CD4-positive, alpha-beta T cell treated with Interferon alpha-2 for 1 hour (primary cell): ENCODE measurements at places on chromosomes 2 and 18.

DNA sequence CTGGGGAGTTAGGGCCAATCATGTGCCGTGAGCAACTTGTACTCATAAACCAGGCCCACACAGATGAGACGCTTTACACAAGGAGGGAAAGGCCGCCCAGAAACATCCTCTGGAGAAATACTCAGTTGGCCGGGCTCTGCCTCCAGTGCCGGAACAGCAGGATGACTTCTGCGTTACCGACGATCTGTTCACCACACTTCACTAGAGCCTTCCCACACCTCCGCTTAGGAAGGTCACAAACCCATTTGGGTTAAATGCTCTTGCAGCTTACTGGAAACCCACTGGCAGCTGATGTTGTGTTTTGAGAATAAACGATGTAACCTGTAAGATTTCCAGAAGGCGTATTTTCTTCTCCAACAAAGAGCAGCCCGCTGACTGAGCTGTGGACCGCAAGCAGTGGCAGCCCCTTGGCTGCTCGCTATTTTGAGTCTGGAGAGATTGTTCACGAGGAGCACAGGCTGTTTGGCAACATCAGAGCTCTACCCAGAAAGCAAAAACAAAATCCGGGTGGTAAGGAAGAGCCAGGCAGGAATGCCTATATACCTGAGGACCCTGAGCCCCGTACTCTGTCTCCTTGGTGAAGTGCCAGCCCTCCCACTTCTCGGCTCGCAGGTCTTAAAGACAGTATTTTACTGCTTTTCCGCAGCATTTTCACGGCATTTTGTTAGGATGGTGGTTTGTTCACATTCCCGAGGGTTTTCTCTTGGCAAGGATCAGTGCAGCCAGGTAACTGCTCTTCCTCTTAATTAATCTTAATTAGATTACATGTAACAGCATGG is 44.0 kb downstream of the COLEC12 start:
- no peak for DNase-seq

DNA sequence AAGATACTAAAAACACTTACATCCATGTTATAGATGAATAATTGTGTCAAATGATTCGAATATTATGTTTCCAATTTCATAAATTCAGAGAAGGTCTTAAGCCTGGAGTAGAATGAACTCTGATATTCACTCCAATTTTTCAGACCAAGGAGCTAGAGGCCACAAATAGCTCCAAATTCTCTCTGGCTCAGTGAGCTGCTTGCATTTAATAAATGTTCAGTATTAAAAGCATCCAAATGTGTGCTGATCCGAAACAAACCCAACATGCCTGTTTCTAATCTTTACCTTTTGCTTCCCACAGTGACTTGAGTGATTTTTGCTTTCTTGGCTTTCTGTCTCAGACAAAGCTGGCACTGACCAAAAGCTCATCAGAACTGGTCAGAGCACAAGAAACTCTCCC is 291.4 kb downstream of the CCDC85A start:
- no peak for DNase-seq

DNA sequence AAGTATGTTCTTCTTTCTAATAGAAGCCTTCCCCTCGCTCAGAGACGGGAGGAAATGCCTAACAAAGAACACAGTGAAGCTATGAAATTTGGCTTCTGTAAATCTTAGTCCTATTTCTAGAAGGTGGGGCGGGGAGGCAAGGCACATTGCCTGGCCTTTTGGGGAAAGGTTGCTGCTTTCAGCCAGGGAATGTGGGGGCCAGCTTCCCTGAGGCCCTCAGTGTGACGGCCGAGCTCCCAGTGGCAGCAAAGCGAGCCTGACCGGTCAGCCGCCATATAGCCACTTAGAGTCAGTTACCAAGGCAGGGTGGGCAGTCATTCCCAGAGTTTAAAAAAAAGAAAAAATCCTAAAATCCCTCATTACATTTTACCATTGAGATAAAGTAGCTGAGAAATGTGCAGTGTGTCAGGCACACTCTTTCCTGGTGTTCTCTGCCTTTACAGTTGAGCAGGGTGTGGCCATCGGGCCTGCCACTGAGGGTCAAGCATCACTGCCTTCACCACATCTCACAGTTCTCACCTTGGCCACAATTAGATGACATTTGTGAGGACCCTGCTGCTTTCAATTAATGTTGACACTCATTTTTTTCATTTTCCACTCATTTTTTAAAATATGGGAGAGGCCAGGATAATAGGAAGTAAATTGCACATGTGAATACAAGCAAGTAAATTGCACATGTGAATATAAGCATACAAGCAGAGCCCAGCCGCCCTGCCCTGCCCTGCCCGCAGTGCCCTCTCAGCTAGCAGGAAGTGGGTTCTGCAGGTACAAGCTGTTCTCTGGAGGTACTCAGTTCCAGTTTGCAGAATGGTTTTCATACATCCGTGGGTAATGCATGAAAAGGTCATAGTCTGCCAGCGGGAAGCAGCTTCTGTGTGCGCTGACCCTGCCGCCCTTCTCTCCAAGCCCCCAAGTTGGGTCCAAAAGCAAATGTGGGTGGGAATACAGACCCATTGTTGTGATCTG is 76.9 kb downstream of the WDSUB1 start:
- peak; percentile 24 for DNase-seq

- peak; percentile 50 for DNase-seq
Observed at GRCh38 chr2:222318712-222319585, 20.2 kb upstream of the PAX3 start.

GRCh38 chr2:217801711-217802110 is 201.1 kb downstream of the TNS1 start:
- no peak for DNase-seq

DNA sequence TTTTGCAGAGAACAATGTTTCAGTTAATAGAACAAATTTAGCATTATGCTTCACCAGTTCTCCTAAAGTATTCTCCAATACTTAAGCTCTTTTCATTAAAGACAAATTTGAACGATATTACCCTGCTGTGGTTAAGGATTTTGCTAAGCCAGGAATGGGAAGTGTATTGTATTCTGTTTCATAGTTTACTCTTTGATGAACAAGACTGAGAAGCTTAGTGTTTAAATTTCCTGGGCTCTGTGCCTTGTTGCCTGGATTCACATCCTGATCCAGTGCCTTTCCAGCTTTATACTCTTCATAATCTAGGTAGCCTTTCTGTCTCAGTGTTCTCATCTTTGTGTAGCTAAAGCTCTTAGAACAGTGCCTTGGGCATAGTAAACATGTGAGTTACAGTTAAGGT is 58.6 kb upstream of the GLS start:
- DNase-seq = no peak

DNA sequence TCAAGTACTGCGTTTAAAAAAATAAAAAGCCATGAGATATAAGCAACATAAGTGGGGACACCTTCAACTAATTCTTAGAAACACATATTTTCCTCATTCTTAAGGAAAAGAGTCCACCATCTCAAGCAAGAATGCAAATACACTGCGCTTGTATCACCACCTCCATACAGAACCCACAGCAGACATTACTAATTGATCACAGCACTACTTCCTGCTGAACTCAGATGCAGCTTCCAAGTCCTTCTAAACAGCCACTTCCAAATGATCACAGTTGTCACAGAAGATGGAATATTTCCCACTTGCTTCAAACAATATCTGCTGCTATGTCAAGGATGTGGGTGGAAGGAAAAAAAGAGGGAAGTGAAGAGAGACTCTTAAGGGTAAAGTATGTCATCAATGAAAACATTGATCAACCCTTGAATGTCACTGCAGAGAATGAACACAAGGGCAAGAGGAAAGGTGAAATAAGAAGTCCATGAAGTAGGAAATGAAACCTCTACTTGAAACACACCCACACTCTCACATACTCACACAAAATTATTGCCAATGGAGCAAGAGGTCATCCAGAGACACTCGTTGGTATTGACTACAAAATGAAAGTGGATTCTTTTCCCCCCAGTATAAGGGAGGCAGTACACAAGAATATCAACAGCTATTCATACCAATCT is 22.1 kb downstream of the TGFA start:
- no peak for DNase-seq

- DNase-seq = no peak
Observed at GRCh38 chr2:42832289-42832634, 39.9 kb upstream of the HAAO start.

DNA sequence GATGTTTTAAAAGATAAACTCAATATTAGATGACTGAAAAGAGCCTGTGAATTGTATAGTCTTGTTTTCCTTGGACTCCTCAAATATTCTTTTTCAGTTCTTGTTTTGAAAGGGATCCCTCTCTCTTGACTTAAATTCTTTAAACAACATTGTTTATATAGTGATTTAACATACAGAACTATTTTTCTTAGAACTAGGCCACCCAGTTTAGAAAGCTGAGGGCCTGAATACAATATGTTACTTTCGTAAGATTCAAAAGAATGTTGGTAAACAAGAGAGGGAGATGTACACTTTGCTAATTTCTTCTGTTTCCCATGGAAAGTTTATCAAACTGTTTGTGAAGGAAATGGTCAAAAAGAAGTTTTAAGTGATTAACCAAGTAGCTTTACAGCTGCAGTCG is 5.5 kb upstream of the TSPYL6 start:
- DNase-seq = no peak

- DNase-seq = no peak
Observed at GRCh38 chr2:127770973-127771735, 39.8 kb downstream of the WDR33 start.

DNA sequence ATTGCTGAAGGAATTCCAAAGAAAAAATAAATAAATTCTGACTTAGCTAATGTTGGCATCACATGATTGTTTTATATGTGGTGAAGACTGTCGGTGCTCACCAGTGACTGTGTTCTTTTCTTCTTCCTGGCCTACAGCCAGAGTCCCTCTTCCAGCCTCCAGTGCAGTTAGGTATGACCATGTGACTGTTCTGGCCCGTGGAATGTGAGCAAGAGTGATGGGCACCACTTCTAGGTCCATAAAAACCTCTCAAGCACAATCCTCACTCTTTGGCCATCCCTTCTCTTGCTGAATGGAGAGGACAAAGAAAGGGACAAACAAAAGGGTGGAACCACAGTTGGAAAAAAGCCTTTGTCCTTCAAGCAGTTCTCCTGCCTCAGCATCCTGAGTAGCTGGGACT is 39.0 kb upstream of the BMPR2 start:
- no peak for DNase-seq

DNA sequence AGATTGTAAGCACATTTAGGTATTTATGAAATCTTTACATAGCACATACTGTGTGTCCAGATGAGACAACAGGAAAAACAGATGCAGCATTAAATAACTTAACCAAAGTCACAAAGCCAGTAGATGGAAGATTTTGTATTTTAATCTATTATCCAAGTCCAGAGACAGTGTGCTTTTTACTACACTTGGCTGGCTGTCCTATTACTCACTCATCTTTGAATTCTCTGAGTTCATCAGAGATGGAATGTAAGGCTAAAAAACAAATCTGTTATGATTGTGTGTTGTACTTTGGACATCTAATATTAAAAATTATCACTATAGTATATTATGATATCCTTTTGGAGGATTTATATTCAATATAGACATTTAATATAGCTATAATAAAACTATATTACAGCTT is 1189.4 kb downstream of the DSC3 start:
- DNase-seq = no peak

GRCh38 chr2:168165397-168165796 is 82.0 kb downstream of the STK39 start:
- no peak for DNase-seq

DNA sequence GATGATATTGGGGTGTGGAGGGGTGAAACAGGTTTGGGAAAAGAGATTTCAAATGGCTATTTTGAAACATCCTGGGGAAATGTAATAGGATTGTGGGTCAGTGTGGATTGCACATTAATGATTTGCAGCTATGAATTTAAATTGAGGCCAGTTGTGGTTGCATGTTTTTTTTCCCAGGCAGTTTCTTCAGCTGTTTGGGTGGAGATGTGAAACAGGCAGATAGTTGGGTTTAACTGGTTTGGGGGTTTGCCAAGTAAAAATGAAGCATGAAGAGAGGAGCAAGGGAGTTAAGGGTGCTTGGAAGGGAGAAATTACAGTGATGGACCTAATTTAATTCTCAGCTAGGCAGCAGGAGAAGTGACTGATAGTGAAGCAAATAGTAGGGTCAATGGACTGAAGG is 16.8 kb downstream of the GPD2 start:
- no peak for DNase-seq

DNA sequence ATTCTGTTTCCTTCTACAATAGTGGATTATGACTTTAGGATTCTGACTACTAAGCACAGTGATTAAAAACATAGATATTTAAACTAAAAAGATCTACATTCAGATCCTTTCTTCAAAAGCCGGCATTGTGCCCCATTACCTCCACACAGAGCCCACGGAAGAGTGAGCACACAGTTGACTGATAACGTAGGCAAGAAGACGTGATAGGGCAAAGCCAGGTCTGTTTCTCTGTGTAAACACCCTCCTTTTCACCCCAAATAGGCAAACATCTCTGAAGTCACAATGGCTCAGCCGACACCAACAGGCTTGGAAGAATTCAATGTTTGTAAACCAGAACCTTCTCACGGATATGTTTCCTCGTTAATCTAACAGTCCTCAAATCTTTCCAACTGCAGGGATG is 302.9 kb downstream of the CMPK2 start:
- DNase-seq = no peak

GRCh38 chr18:76335859-76336640 is 159.0 kb downstream of the ZNF516 start:
- no peak for DNase-seq

DNA sequence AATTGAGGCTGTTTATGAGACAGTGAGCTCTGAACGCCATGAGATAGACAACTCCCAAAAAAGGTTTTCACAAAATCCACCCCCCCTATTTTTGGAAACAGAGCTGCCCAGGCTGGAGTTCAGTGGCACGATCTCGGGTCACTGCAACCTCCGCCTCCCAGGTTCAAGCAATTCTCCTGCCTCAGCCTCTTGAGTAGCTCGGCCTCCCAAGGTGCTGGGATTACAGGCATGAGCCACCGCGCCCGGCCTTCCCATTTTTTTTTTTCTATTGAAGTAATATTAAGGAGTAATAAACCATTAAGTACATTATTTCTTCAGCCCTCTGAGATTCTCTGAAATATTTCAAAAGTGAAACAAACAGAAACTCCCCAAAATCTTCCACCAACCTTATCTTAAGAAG is 252.8 kb upstream of the NETO1 start:
- no peak for DNase-seq

DNA sequence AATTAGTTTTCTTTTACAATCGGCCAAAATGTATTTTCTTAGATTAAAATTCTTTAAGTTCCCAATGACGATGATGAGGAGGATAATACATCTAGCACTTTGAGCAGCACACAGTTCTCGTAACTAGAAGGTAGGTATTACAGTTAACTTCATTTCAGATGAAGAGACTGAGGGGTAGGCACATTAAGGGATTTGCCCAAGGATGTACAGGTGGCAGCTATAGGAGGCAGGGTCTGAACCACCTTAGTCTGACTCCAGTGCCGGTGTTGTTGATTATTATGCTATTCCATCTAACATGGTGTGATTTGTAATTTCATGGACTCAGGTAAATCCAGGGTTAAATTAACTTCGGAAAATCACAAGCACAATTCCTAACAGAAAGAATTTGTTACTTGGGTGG is 1.1 kb downstream of the CD28 start:
- peak; percentile 59 for DNase-seq
